Brain pericyte (primary cell): ENCODE measurements at places on chromosomes 4 and X.
A peak's percentile ranks its signal among the peaks of the same experiment; 100 is the strongest.

DNA sequence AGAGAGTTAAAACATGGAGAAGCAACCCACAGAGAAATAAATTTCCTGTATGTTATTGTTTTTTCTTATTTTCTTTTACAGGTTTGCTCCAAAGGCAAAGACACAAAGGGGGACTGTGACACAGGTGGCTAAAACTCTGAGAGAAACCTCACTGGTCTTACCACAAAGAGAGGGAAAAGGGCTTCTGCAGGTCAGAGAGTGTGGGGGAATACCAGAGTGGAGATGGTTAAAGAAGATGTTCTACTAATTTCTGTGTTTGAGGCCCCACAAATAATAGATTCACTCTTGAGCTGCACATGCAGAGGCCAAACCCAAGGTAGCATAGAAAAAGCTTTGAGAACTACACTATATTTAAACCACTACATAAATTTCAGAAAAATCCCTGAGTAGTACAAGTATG lies 151.3 kb downstream of the GABRA3 start:
- DNase-seq, result no peak

GRCh38 chr4:81030981-81031791 lies 678 bp downstream of the BMP3 start:
- DNase-seq, result no peak

GRCh38 chr4:159445692-159446091 lies 342.8 kb downstream of the RAPGEF2 start:
- no peak for DNase-seq

DNA sequence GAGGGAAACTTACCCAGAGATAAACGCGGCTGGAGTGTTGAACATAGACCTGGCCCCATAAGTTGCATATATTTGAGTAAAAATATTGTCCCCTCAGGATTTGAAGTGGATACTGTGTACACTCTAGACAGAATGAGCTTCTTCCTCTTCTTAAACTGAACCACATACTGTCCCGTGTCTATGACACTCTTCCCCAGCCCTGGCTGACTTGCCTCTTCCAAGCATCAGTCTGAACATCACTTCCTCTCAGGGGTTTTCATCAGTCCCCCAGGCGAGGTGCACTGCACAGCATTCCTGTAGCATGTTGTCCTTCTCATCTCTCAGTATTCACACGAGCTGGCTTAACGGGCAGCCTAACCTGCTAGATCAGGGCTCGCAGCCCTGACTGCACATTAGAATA lies 80.5 kb upstream of the TMEM150C start:
- DNase-seq, result no peak

- no peak for DNase-seq
These were observed 555.6 kb downstream of the PPARGC1A start for GRCh38 chr4:23333946-23334878.

DNA sequence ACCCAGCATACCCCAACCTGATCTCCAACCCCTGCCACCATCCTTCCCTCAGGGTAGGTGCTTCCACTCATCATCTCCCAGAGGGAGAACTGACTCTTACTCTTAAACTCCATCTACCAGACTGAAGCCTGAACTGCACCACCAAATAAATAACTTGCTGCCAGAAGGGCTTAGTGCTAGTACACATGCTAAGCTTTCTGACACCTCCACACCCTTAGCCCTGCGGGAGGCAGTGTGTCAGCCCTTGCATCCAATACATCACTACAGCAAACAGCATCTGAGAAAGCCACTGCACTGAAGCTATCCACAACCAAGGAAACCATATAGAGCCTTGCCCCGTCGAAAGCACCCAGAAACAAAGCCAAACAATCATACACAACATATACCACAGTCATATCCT lies 68.6 kb upstream of the MCF2 start:
- no peak for DNase-seq

DNA sequence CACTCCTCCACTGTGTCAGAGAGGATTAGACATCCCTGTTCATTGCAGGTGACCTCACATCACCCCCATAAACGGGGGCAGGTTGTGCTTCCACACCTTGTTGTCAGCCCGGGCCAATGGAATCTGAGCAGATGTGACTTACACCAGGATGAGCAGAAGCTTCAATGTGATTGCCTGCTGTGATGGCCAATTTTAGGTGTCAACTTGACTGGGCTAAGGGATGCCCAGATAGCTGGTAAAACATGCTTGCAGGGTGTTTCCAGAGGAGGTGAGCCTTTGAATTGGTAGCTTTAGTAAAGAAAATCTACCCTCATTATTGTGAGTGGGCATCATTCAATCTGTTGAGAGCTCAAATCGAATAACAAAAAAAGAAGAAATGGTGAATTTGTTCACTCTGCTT lies 52.1 kb downstream of the ING2 start:
- no peak for DNase-seq

GRCh38 chrX:2371026-2371711 lies 129.6 kb downstream of the DHRSX start:
- DNase-seq, result peak; percentile 27

GRCh38 chr4:88605736-88606135 lies 13.5 kb downstream of the HERC3 start:
- DNase-seq, result no peak

DNA sequence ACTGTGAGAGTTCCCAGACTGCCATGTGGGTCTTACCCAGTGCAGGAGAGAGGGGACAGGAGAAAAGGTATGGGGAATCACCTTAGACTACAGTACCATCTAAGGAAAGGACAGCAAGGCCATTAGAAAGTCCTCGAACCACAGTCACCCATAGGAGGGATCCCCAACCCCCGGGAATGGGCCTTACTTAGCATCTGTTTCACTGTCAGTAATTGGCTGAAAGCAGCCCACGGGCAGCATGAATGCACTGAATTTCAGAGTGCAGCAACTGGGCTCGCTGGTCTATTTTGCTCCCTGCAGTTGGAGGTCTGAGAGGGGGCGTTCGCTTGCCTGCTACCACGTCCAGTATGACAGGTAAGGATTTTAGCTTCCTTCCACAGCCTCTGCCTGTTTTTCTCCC lies 50.4 kb upstream of the KLHL8 start:
- no peak for DNase-seq

DNA sequence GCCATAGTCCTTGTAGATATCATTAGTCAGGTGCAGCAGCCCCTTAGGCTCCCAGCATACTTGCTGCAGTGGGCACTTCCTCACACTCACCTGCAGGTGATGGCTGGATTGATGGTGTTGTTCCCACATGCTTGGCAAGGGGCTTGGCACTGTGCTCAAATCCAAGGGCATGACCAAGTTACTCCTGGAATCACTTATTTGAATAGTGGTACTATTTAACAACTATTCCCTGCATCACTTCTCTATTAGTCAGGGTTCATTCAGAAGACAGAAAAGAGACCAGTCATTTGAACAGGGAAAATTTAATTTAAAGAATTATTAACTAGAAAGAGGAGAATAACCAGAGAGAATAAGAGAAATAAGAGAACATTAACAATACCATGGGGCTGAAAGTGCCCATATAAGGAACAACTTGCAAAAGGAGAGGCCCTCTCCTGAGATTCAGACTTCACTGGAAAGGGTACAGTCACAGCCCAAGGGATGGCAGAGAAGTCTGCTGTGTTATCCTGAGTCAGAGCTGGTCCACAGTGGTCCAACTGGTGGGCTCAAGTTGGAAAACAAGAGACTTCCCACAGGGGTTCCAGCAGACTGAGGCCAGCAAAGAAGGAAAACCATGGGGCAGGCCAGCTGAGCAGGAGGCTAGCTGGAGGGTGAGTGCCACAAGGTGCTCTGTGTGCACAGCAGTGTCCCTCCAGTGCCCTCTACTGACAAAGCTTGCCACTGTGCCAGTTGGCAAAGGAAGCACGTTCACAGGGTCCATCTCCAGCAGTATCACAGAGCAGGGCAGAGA lies 9.8 kb downstream of the SPP1 start:
- DNase-seq, result no peak

- DNase-seq, result peak; percentile 65
These were observed 114.0 kb upstream of the ENPEP start for GRCh38 chr4:110361921-110362320.

DNA sequence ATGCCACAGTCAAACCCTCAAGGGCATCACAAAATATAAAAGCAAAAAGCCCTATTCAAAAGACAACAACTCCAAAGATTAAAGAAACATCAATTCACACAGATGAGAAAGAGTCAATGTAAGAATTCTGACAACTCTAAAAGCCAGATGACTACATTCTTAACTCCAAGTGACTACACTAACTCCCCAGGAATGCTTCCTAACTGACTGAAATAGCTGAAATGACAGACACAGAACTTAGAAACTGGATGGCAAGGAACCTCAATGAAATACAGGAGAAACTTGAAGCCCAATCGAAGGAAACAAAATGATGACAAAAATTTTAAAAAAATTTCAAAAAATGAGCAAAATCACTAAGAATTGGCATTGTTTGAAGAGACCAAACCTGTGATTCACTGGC lies 1047.6 kb upstream of the PCDH10 start:
- no peak for DNase-seq

- DNase-seq, result no peak
These were observed 62.0 kb upstream of the VCX2 start for GRCh38 chrX:8233091-8233490.

DNA sequence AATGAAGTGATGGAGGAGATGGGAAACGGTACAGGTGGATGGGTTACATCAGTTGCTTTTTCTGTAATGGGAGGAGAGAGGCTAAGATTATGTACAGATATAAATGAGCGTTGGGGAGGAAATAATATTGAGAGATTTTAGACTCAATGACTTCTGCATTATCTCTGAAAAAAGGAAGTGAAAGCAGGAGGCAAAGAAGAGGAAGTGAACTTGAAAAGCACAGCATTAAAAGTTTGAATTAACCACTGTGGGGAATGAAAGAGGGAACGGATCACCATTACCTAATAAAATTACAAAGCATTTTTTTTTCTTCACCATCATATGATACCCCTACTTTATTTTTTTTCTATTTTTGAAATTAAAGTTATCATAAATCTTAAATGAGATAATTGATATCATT lies 1025.5 kb downstream of the RPA4 start:
- no peak for DNase-seq

DNA sequence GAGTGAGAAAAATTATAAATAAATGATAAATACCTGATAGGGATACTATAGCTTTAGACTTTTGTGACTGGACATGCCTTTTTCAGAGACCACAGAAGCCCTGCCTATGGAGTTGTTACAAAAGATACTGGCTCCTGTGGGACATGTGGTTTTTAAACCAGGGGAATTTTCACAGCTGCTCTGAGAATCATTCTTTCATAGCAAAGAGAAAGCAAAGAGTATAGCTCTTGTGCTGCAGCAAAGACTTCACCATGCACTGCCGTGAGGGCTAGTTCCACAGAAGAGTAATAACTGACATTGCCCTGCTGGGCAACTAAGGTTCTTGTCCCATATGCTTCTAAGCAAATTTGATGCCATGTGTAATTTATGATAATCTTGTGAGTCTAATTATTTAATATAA lies 98.2 kb downstream of the MAPK10 start:
- no peak for DNase-seq

- DNase-seq, result no peak
These were observed 220.3 kb upstream of the GIMD1 start for GRCh38 chr4:106588891-106589290.

GRCh38 chr4:101762534-101762933 lies 28.0 kb upstream of the BANK1 start:
- no peak for DNase-seq

GRCh38 chrX:86809651-86810050 lies 661.4 kb downstream of the DACH2 start:
- DNase-seq, result no peak

DNA sequence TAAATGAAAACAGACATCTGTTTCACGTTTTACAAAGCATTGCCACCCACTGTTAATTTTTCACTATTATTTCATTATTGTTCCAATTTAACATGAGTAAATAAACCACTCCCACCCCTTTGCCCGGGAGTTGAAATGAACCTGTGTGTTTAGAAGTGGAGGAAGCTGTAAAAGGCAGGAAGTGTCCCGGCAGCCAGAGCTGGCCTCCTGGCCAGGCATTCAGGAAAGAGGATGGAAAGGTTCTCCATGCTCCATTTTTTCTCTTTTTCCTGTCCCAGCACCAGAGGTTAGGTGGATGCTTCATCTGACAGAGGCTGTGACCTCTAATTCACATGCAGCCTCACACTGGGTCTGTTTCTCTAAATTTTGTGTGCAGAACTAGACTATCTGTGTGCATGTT lies 55.5 kb upstream of the LNX1 start:
- DNase-seq, result no peak

DNA sequence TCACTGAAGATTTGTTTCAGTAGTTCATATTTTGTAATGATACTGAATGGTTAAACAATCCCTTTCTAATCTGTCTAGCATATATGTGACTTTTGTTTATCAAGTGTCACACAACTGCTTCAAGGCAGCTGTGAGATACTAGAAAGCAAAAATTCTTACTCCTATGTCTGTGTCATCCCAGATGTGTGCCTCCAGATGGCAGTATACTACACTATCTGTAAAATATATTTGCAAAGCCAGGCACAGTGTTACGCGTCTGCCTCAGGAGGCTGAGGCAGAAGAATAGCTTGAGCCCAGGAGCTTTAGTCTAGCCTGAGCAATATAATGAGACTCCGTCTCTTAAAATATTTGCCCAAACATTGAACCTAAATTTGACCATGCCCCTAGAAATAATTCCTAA lies 4.0 kb downstream of the NUDT10 start:
- peak; percentile 3 for DNase-seq

GRCh38 chr4:84809946-84810345 lies 156.5 kb downstream of the WDFY3 start:
- DNase-seq, result no peak

DNA sequence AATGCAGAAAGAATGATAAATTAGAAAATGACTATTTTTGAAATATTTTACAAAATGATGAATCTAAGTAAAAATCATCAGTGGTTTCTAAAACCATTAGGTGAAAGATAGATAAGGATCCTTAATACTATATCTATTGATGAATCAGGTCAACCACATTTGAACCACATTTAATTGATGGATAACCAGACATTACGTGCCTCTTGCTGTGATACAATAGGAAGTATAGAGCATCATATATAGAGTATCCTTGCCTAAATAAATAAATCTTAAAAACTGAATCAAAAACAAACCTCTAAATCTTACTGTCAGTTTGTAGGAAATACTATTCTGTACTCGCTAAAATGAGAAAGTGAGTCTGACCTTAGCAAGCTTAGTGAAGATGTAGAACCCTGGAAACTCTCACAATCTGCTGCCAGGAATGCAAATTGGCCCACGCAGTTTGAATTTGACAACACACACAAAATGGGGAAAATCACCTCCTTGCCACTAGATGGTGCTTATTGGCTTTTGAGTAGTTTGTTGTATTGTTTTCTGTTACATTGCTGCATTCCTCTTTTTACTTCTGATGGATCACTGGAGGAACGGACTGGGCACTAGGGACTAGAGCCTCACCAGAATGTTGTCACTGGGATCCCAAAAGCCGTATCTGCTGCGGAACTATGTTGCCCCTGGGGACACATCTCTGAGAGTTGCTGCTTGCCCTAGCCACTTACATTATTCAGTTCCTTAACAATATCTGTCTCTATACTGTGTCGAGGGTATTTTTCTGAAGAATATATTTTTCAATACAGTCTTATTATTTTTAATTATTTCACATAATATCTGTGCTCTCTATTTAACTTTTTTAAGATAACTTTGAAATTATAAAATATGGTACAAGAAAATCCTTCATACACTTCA lies 25.4 kb upstream of the SLAIN2 start:
- DNase-seq, result no peak

GRCh38 chr4:29560452-29560851 lies 1159.7 kb upstream of the PCDH7 start:
- no peak for DNase-seq
